ENCODE measurements at places on chromosomes 7 and 10. TPM values are rescaled to one million over a fixed set of nuclear protein-coding genes. Genes with fewer than 3 reads are reported as not detected.

DNA sequence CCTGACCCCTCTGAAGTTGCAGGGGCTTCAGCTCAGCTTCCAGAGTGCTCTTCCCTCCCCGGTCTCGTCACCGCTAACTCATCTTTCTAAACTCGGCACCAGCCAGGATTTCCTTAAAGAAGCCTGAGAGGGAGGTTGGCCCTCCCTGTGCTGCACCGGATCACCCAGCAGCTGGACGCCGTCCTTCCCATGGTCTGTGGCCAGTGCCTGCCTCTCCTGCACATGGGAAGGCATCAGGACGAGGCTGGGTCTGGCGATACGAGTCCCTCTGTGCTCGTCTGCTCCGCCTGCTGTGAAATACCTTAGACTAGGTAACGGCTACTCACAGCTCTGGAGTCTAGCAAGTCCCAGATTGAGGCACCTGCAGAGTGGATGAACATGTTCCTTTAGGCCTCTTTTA lies 179.1 kb downstream of the ZMYND11 start:
- no peak for DNase-seq

GRCh38 chr7:130853503-130854279 lies 119.7 kb upstream of the KLF14 start:
- DNase-seq, result no peak

GRCh38 chr10:74634995-74635536 lies 191.3 kb upstream of the KAT6B start:
- no peak for DNase-seq

The TNRC18 gene
- total RNA-seq, result 34.5 TPM

- DNase-seq, result no peak
These were observed 1.3 kb upstream of the PAPSS2 start for GRCh38 chr10:87658321-87658795.

DNA sequence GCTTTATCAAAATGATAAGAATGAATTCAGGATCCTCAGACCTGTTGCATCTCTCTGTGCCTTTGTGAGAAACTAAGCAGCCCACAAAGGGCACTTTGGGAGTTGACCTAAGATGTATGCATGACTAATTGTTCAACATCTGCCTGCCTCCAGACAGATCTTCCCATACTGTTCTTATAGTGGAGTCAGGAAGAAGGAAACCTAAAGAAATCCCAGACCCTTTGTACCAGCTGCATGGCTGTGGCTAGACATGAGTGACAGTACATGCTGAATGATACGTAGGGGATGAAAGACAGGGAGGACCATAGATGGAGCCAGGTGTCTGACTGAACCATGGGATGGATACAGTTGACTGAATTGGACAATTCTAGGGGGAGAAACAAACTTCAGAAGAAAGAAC lies 148.7 kb upstream of the PCGF5 start:
- no peak for DNase-seq

DNA sequence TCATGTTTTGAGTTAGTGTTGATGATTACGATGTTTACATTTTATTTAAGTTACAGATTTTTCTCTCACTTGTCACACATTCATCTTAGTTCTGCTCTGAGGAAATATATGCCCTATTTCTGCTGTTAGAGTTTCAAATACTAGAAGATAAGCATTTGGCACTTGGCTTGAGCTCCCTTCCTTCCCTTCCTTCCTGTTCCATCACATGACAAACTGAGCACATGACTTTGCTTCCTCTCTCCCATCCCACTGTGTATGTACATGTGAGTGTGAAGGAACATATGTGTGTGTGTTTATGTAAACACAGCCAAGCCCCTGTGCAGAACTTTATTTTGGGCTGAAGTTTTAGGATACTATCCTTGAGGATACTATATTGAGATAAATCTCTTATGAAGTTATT lies 795.9 kb upstream of the IGFBP3 start:
- no peak for DNase-seq

DNA sequence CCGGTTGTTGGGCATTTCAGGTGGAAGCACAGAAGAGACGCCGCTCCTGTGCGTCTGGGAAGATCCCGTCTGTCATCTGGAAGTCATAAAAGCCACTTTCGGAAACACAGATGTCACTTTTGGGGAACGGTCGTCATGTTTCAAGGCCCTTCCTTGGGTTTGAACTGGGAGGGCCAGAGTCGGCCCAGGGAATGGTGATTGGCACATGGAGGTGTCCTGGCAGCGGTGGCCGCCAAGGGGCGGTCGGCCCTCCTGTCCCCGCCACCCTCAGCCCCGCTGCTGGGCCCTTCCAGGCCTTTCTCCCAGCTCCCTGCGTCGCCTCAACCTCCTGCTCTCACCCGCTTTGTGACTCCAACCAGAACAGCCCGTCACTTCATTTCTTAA lies 115.2 kb upstream of the SFMBT2 start:
- DNase-seq, result no peak

GRCh38 chr7:46759711-46760480 lies 822.0 kb downstream of the TNS3 start:
- no peak for DNase-seq

DNA sequence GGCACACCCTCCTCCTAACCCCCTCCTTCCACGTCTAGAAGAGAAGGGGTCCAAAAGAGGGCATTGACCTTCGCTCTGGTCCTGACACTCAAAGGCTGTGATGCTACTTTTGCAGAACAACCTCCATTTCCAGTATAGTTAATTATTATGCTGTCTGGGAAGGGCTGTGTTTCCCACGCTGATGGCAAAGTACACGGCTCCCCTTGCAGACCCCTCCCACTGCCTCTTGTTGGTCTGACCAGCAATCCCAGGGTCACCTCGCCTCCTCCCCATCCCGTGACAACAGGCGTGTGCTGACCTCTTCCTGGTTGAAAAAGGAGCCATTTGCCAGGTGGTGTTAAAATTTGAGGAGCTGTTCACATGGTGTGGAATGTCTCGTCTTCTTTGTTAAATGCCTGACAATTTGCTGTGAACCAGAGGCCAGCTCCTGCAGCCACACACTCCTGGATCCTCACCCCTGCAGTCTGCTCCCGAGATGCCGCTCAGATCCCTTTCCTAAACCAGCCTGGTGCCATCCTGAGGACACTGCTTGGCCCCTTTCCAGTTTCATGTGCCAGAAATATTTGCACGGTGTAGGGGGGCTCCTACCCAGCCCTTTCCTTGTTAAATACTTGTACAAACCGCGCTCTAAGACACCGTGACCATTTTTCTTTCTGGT lies 321.7 kb downstream of the WDR37 start:
- DNase-seq, result no peak

DNA sequence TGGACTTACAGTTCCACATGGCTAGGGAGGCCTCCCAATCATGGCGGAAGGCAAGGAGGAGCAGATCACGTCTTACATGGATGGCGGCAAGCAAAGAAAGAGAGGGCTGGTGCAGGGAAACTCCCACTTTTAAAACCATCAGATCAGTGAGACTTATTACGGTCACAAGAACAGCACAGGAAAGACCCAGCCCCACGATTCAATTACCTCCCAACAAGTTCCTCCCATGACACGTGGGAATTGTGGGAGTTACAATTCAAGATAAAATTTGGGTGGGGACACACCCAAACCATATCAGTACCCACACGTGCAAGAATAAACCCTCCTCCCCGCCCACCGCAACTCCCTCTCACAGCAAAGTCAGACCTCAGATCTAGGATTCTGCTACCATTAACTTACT lies 4.5 kb upstream of the AIFM2 start:
- DNase-seq, result no peak

GRCh38 chr10:49742683-49743463 lies 19.2 kb downstream of the OGDHL start:
- no peak for DNase-seq

GRCh38 chr10:42753126-42753506 lies 29.5 kb upstream of the BMS1 start:
- DNase-seq, result peak; percentile 89

DNA sequence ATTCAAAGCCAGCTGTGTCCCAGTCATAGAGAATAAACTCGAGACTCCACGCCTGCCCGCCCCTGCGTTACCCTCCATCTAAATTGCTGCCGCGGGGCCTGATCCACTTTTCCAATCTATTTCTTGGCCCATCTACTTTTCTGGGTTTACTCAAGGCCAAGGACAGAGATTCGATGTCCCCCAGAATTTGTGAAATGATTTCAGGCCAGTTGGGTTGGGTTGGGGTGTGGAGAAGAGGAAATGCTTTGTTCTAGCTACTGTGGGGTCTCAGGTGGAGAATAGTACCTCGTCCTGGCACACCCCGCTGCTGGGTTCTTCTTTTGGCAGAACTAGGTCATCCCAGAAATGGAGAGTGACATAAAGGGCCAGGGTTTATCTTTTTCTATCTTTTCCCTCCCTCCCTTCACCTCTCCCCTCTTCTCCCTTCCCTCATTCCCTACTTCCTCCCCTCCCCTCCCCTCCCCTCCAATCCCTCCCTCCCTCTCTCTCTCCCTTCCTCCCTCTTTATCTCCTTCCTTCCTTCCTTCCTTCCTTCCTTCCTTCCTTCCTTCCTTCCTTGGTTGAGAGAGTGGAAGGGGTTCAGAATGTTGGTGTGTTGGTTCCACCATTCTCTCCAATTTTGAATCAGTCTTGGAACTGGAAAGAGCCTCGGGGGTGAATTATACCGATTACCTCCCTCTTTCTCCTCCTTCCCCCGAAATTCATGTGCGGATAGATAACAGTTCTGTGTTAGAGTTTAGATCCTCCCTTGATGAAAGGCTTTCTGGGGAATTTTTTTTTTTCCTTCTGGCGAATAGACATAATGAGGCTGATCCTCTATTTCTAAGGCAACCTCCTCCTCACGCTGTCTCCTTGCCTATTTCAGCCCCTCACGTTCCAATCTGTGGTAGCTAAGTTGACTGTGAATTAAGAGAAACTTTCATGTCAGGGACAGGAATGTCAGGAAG lies 1.2 kb upstream of the TMEM229A start:
- no peak for DNase-seq

The SUPV3L1 gene
- total RNA-seq, result 12.0 TPM

DNA sequence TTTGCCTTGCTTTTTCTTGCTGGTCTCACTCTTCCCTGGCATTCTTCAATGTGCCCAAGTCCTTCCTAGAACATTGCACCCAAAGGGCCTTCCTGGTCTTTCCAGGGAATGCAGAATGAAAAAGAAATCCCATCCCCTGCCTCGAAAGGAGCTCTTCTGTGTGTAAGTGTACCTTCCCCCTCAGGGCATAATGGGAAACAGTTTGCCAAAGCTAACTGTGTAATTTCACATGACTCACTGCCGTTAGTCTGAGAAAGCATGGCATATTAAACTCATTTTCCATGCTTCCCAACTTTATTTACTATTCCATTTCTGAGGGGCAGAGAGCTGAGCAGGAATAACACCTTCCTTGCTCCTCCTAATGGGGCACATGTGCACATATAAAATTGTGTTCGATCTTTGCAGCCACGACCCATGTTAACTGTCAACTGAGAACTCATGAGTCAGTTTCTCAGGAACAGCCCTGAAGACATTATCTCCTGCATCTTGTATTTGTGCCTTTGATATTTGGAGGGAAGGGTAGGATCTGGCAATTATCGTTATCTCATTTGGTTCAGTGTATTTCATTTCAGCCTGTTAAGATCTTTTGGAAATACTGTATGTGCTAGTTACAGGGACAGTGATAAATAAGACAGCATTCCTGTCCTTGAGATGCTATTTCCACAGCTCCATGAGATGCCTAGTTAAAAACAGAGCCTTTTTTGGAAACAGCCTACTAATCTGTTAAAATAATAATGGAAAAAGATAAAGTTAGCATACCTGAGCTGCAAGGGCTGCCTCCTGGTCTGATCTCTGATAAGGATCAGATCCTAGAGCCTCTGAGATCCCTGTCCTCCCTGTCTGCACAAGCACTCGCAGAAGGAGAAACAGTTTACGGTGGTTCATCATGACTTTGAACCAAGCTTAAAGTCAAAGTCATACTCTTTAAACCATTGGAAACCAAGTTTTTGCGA lies 42.3 kb downstream of the IKZF1 start:
- DNase-seq, result no peak

The NPC1L1 gene
- total RNA-seq, result 0.92 TPM

DNA sequence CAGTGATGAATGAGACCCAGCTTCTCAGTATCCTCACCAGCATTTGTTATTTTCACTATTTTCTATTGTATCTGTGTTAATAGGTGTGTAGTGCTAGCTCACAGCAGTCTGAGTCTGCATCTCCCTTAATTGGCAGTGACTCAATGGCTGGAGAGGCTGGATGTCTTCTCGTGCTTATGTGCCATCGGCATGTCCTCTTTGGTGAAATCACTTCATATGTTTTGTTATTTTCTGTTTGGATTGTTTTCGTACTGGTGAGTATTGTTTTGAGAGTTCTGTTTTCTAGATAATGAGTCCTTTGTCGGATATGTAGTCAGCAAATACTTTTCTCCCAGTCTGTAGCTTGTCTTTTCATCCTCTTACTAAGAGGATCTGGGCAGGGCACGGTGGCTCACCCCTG lies 66.1 kb downstream of the AMZ1 start:
- DNase-seq, result no peak

GRCh38 chr7:106041140-106041717 lies 70.9 kb downstream of the SYPL1 start:
- no peak for DNase-seq

GRCh38 chr10:49242604-49243003 lies 54.4 kb upstream of the TMEM273 start:
- no peak for DNase-seq

The MBL2 gene
- total RNA-seq, result not detected

DNA sequence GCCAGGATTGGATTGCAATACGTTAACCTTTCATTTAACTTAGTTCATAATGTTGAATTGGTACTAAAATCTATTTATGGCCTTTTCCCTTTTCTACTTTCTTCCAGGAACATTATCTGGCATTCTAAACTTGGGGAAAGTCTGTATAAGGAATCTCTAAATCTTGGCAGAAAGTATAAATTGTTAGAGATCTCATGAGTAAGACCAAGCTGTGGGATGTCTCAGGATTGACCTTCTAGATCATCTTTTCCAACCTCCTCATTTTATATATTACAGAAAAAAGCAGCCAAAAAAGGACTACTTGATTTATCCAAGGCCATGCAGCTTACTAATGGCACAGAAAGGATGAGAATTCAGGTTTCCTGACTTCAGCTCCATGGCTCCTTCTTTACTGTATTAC lies 598.3 kb downstream of the INHBA start:
- DNase-seq, result no peak
